ENCODE measurements at places on chromosomes 3 and 15. TPM values are rescaled to one million over a fixed set of nuclear protein-coding genes. Genes with fewer than 3 reads are reported as not detected.
A peak's percentile ranks its signal among the peaks of the same experiment; 100 is the strongest.

- no peak for DNase-seq
Measured at GRCh38 chr3:136305879-136306278, 55.7 kb downstream of the PCCB start.

- DNase-seq, result peak; percentile 92
Measured at GRCh38 chr15:89893696-89894447, at the start of gene AP3S2. AP3S2 (minus strand) TSS chr15:89893994; CDS start chr15:89893949, 45 bp downstream.

DNA sequence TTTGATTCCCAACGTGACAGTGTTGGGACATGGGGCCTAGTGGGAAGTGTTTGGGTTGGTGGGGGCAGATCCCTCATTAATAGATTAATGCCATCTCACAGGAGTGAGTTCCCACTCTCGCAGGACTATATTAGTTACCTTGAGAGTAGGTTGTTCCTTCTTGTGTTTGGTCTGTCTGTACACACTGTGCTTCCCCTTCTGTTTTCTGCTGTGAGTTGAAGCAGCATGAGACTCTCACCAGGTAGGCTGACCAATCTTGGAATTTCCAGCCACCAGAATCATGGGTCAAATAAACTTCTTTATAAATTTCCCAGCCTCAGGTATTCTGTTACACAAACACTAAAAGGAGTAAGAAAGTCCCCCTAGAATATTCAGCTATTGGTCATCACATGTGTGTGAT, 145.4 kb downstream of the ERC2 start:
- no peak for DNase-seq

GP5 gene
- not detected for total RNA-seq

DNA sequence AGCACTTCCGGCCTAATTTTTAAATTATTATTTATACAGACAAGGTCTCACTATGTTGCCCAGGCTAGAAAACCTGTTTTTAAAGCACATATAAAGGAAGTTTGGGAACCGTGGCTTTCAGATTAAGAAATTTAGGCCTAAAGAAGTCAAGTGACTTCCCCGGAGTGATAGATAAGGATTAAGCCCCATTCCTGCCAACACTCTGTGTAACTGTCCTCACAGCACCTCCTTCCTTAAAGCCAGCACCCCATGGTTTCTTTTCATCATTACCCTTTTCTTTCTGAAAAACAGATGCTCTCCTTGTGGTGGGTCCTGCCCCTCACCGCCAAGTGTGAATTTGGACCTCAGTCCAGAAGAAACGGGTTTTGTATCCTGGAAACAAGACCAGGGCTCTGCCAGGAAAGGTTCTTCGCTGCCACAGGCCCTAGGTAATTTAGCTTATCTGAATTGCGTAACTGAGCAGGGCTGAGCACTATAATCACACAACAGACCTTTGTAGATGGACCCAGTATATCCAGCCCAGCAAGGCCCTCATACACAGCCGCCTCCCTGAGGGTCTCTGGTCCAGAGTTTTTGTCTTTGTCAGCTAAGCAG, 231.3 kb downstream of the PLCL2 start:
- DNase-seq, result no peak

GRCh38 chr15:51303462-51303980, 34.9 kb downstream of the CYP19A1 start:
- DNase-seq, result no peak

A4GNT gene
- total RNA-seq, result not detected

- DNase-seq, result no peak
Measured at GRCh38 chr15:41988896-41989572, 16.7 kb upstream of the EHD4 start.

DNA sequence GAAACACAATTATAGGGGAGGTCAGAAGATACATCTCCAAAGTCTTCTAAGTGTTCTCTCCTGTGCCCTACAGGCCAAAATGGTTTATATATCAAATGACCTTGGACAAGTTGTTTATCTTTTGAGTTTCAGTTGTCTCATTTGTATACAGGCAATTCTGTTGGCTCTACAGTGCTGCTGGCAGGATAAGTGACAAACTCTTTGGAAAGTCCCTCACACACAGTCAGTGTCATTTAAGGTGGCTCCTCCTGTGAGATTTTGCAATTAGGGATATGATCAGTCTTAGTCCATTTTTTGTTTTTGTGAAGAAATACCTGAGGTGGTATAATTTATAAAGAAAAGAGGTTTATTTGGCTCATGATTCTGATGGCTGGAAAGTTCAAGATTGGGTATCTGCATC, 1035.8 kb upstream of the CFAP20DC start:
- no peak for DNase-seq

ZSCAN29 gene
- total RNA-seq, result 11.6 TPM

- no peak for DNase-seq
Measured at GRCh38 chr3:81170298-81170697, 591.1 kb downstream of the GBE1 start.

CHL1 gene
- 19.0 TPM for total RNA-seq

- no peak for DNase-seq
Measured at GRCh38 chr3:23301819-23302218, 98.7 kb downstream of the UBE2E2 start.

- DNase-seq, result no peak
Measured at GRCh38 chr15:51030649-51031316, 63.9 kb downstream of the TNFAIP8L3 start.

DNA sequence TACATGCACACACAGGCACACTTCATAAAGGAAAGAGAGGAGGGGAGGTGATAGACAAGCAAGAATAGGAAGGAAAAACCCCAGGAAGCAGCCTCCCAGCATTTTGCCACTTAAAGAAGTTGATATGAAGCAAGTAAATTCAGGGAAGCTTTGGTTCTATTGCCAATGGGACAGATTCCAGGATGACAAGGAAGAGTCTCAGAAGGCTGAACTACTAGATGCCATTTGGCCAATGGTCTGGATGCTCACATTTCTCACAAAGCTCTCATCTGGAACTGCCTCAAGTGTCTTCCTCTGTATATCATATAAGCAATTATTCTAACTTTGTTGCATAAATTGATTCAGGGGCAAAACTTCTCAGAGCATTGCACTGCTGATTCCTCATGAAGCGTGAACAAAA, 78.8 kb upstream of the STRIT1 start:
- DNase-seq, result no peak

DNA sequence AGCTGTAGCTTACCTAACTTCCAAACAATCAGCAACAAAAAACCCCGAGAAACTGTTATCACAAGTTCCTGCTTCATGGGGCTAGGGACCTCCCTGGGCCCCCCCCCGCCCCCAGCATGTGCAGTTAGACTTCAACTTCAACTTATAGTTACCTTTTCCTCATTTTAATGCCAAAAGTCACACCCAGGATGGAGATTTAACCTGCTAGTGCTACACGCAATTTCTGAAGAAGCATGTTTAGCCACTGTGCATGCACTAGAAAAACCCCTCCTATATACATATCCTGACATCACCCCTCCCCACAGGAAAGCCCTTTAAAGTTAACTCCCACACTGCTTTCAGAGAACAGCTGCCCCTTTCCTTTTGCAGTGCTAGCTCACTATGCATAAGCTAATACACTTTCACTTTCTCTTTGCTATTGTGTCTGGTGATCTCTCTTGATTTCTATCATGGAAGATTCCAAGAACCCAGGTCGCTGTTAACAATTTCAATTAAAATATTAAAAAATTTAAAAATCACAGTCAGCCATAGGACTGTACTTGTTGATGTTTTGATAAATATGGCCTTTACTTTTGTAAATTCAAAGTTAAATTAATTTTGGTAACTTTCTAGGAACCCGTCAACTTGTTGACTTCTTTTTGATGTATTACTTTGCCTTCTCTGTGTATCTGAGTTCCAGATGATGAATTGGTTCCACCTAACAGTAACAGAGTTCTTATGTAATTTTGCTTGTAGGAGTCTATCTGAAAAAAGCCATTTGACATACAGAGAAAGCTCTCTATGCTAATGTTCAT, 75.2 kb upstream of the ACAD9 start:
- no peak for DNase-seq

LINGO1 gene
- 1.7 TPM for total RNA-seq

DNA sequence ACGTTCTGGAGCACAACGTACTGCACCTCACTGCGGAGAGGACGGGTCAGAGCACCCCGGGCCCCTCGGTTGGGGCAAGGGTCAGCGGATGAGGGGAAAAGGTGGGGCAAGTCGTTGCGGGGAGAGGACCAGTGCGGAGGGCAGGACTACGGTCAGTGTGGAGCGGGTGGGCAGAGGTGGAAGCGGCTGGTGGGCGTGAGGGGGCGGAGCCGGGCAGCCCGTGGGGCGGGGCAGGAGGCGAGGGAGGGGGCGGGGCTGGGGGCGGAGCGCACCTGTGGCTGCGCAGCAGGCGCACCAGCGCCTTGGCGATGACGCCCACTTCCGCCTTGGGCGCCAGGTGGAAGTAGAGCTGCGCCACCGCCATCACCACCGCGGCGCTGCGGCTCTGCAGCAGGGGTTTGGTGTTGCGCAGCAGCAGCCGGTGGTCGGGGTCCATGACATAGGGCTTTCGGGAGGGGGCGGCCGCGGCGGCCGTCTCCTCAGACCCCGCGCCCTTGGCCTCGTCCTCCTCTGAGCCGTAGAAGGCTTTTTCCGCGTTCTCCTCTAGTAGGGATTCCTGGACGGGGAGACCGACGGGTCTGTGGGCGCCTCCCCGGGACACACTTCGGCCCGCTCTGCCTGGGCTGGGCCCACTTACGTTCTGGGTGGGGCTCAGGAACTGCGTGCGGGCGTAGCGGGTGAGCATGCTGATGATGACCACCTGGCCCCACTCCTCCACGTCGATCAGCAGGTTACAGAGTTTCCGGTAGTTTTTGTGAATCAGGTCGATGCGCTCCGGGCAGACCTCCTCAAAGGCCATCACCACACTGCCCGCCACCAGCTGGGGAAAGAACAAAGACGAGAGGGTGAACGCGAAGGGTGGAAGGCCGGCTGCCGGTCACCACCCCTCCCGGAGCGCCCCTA, 29.2 kb downstream of the AP3B2 start:
- DNase-seq, result peak; percentile 35

IGDCC3 gene
- 0.10 TPM for total RNA-seq

- no peak for DNase-seq
Measured at GRCh38 chr15:28952666-28953491, 67.1 kb downstream of the APBA2 start.

DNA sequence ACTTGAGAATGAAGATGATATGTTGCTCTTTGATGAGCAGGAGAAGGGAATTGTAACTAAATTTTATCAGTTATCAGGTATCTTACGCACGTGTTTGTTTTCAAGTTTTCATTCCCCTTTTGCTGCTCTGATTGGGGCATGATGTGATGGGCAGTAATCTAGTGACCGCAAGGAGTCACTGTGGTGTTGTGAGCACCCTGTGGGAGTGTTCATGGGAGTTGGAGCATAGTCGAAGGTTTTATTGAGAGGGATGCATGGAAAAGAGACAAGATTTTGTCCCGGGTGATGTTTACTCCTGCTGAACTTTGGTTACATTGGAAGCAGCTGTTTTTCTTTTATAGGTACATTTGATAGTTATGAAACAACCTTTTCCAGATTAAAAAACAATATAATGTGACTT, 2.1 kb downstream of the FAN1 start:
- DNase-seq, result no peak

ADPRH gene
- total RNA-seq, result 10.3 TPM

HERC2 gene
- total RNA-seq, result 44.3 TPM

DNA sequence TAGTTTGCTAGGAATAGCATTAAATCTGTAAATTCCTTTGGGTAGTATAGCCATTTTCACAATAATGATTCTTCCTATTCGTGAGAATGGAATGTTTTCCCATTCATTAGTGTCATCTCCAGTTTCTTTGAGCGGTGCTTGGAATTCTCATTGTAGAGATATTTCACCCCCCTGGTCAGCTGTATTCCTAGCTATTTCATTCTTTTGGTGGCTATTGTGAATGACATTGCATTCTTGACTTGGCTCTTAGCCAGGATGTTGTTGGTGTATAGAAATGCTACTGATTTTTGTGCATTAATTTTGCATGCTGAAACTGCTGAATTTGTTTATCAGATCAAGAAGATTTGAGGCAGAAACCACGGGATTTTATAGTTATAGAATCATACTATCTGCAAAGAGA, 690.5 kb upstream of the ALCAM start:
- DNase-seq, result no peak

COL8A1 gene
- 12.0 TPM for total RNA-seq

SMCO1 gene
- total RNA-seq, result 110 TPM

DNA sequence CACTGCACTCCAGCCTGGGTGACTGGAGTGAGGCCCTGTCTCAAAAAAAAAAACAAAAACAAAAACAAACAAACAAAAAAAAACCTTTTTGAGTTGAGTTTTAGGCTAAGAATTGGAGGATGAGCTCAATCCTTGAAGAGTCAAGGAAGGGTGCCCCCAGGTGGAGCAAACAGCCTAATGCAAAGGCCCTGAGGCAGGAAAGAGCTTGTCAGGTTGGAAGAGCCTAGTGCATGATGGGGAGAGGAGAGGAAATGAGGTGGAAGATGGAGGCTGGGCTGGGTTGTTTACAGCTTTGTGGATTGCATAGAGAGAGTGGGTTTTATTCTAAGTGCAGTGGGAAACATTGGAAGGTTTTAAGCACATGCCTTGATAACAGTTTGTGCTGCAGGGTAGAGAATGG, 2.1 kb upstream of the SNX22 start:
- no peak for DNase-seq

GCSAM gene
- not detected for total RNA-seq

MKRN2OS gene
- not detected for total RNA-seq

- DNase-seq, result no peak
Measured at GRCh38 chr3:194661374-194661773, 10.6 kb downstream of the LSG1 start.

- no peak for DNase-seq
Measured at GRCh38 chr3:167929968-167930367, 165.8 kb downstream of the GOLIM4 start.

GRCh38 chr3:65814845-65815578, 223.7 kb downstream of the MAGI1 start:
- no peak for DNase-seq

IFT57 gene
- total RNA-seq, result 17.3 TPM

DNA sequence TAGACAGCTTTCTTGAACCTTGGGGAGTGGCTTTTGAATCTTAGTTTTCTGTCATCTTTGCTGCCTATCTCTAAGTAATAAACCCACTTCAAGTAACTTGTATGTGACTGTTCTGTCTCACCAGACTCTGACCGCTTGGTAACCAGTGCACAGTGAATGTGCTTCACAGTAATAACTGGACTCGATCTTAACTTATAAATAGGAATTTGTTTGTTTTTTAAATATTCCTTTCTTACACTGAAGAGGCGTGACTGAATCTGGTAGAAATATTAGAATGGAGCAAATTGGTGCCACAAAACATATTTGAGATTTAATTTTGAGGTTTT, 318.0 kb downstream of the GBE1 start:
- DNase-seq, result no peak

- DNase-seq, result no peak
Measured at GRCh38 chr3:41907330-41908073, 54.4 kb downstream of the ULK4 start.

GRCh38 chr3:112366522-112366921, 33.6 kb downstream of the CD200 start:
- DNase-seq, result no peak

GRCh38 chr15:36880913-36881460, 219.4 kb downstream of the MEIS2 start:
- DNase-seq, result no peak

Measured in left ventricle myocardium superior (tissue), 1 donor.